Osteocyte (in vitro differentiated cells): ENCODE measurements at places on chromosomes 2 and 18.

- DNase-seq: no peak
Observed at GRCh38 chr2:127634066-127634617, 11.8 kb upstream of the GPR17 start.

GRCh38 chr18:23583071-23583865 lies 3.0 kb downstream of the NPC1 start:
- DNase-seq: no peak

DNA sequence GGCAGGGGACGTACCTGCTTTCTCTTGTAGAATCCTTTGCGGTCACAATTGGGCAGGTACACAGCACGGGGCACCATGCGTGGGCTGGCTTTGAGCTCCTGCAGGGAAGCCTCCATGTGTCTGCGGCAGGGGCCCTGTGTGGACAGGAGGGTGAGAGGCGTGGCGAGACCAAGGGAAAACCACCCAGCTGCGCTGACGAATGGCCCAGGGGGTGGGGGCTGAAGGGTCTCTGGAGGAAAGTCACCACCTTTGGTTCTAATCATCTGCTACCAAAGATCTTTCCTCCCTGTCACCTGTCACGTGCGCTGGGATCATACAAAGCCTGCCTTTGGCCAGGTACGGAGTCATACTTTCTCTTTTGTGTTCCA lies 17.3 kb downstream of the IGFBP5 start:
- no peak for DNase-seq

GRCh38 chr2:118865106-118865505 lies 17.7 kb upstream of the EN1 start:
- DNase-seq: peak; percentile 78

GRCh38 chr2:69099541-69099940 lies 86.6 kb downstream of the ANTXR1 start:
- no peak for DNase-seq

DNA sequence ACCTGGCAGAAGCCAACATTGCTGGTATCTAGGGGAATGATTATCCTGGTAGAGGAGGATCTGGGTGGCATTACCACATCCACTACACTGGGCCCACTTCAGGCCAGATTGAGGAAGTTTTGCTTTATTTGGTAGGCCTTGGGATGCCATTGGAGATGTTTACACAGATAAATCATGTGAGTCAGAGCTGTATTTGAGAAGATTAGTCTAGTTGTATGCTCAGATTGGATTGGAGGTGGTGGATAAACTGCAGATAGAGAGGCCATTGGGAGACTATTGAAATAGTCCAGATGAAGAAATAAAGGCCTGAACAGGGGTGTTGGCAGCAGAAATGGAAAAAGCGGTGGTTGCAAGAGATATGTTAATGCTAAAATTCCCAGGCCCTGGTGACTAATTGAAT lies 81.5 kb downstream of the EFEMP1 start:
- no peak for DNase-seq

DNA sequence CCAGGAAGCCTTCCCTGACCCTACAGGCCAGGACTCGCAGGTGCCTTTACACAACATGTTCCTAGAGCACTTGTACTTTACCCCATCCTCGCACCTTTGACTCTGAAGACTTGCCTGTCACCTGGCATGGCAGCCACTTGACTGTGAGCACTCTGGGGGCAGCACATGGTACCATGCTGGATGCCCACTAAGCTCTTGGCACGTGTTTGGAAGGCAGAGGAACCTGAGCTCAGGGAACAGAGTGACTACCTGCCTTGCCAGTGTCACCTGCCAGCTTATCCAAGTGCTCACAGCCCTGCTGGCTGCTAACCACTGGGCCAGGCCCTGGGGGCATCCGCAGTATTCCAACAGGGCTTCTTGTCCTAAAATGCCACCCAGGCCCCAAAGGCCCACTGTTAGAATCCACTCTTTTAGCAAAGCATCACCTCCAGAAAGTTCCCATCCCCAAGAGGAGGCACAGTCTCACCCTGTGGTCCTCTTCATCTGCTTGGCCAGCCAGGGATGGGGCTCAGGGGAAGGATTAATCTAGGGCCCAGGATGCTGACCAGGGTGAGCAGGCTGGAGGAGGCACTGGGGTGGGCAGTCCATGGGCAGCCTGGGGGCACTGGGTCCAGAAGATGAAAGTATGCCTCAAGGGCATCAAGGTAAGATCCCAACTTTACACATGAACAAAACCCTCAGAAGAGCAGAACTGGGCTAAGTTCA lies 57.0 kb downstream of the ZBTB7C start:
- no peak for DNase-seq

GRCh38 chr2:207432453-207432852 lies 97.3 kb upstream of the CREB1 start:
- no peak for DNase-seq

DNA sequence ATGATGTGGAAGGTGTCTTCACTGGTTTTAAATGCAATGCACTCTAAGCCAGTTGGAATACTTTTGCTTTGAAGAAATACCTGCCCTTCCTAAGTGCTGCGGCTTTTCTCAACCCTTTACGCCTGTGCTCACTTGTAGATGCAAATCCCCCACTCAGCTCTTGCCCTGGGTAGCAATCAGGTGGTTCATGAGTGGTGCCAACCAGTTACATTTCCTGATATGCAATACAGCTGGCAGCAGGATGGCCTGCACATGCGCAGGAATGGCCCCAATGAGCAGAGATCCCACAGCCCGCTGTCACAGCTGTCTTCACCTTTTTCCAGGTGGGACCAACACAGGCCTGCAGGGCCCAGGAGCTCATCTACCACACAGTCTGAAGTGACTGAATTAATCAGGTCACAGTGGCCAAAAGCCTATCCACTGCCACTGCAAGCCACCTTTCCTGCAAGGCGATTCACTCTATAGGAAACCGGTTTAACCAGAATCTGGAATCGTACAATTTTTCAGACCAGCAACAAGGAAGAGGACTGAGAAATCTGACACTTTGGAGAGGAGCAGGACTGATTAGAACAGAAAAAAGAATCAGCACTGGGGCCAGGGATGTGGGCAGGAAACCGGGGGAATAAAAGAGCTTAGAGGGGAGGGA lies 247.8 kb downstream of the MYT1L start:
- no peak for DNase-seq

GRCh38 chr18:13397504-13398163 lies 179.1 kb downstream of the LDLRAD4 start:
- peak; percentile 77 for DNase-seq
